Stimulated activated CD8-positive, alpha-beta memory T cell treated with anti-CD3 and anti-CD28 coated beads, Interleukin-4, amount 100 ng/mL, for 4 hours (primary cell): ENCODE measurements at places on chromosomes 4 and X.

GRCh38 chr4:101262683-101263082, 84.6 kb downstream of the PPP3CA start:
- DNase-seq, result no peak

DNA sequence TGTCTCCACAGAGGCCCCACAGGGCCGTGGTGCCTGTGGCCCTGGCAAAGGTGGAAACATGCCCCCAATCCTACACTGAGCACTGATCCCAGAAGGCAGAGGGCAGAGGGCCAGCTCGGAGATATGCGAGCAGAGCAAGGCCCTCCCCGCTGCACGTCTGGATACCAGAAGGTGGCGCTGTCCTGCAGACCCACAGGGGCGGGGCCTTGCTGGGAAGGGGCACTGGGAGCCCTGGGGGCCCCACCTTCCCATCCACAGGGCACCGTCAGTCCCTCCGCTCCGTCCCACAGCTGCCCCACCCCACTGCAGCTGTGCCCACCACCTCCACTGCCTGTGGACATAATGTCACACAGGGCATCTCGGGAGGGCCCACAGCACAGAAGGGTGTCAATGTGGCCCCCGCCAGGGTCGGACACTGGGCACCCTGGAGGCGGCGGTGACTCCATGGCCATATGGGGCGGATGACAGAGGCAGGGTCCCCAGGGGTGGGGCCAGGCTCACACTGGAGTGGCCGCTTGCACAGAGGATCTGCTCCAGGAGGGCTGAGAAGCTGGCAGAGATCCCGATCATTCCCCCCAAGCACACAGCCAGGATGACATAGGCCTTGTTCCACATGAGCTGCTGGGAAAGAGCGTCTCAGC, 4.8 kb downstream of the SLC49A3 start:
- DNase-seq, result no peak

- DNase-seq, result no peak
Observed at GRCh38 chr4:101155945-101156344, 191.4 kb downstream of the PPP3CA start.

DNA sequence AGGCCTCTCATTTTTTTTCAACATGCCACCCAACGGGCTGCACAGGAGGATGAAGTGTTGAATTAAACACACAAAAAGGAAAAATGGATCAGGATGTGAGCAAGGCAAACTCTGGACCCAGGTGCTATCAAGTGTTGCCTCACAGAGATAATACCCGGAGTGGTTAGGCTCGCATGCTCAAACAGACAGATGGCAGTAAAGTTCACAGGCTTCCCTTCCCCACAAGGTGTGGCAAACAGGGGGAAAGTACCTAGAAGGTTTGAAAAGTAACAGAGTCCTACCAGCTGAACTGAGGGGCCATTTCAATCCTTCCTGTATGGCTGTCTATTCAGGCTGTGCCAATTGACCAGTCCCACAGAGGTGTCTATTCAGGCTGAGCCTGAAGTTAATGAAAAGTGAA, 123.9 kb upstream of the GC start:
- DNase-seq, result no peak

DNA sequence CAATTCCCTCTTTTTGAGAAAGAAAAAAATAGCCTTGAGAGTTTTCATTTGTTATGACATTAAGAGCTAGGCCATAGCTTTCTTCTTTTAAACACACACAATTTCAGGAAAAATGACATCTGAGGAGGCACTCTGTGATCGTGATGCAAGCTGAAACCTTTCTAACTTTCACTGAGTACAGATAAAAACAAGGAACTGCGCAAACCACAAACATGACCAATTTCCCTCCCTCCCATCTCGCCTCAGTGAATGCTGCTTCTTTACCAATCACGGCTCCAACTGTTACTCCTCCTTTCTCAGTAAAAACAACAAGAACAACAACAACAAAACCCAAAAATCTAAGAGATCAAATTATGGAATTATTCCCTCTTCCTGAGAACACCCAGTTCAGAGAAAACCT, 626.8 kb downstream of the TLL1 start:
- no peak for DNase-seq

GRCh38 chr4:124828382-124828781, 115.8 kb upstream of the ANKRD50 start:
- DNase-seq, result no peak

DNA sequence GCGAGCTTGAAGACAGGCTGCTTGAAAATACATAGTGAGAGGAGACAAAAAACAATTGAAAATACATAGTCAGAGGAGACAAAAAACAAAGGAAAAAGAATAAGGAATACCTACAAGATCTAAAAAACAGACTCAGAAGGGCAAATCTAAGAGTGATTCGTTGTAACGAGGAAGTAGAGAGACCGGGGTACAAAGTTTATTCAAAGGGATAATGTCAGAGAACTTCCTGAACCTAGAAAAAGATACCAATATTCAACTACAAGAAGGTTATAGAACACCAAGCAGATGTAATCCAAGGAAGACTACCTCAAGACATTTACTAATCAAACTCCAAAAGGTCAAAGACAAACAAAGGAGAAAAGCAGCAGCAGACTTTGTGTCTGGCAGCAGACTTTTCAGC, 165.6 kb downstream of the NEK1 start:
- no peak for DNase-seq

- no peak for DNase-seq
Observed at GRCh38 chr4:140349816-140350215, 23.6 kb upstream of the SCOC start.

DNA sequence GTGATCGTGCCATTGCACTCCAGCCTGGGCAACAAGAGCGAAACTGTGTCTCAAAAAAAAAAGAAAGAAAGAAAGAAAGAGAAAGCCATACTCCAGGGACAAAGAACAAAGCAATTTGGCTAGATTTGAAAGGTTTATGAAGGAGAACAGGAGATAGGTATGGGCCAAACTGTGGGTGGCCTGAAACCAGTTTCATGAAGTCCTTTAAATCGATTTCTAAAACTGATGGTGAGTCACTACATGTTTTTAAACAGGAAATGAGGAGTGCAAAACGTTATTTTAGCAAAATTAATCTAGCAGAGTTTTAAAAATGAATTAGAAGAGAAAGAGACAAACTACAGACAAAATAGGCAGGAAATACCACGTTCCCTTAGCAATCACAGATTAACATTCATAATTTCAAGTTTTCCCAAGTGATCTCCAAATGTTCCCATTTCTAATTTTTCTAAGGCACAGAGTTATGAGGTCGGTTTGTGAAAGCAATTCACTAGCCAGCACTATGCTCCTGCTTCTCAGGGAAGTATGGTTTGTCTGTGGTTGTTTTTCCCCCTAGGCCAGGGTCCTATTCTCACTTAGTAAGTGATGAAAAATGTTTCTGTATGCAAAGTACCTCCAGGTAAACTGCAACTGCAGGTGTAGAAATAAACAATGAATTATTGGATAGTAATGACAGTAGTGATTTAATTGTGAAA, 190.6 kb downstream of the PPP3CA start:
- no peak for DNase-seq

DNA sequence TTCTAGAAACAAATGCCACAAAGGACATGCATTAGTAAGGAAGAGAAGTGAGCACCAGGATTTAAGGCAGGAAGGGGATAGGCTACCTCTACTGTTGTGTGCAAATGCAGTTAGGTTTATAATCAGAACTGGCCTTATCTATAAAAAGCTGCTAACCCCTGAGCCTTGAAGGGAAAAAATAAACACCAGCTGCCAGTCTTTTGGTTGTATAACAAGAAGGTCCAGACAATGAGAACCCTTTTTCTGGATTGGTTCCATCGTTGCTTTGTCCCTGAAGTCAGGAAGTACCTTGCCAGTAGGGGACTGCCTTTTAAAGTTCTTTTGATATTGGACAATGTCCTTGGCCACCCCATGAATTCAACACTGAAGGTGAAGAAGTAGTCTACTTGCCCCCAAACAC, 126.7 kb upstream of the OTUD4 start:
- no peak for DNase-seq

- no peak for DNase-seq
Observed at GRCh38 chr4:15182600-15183220, 180.4 kb downstream of the CPEB2 start.

- no peak for DNase-seq
Observed at GRCh38 chrX:118498755-118499154, 3.1 kb downstream of the DOCK11 start.

DNA sequence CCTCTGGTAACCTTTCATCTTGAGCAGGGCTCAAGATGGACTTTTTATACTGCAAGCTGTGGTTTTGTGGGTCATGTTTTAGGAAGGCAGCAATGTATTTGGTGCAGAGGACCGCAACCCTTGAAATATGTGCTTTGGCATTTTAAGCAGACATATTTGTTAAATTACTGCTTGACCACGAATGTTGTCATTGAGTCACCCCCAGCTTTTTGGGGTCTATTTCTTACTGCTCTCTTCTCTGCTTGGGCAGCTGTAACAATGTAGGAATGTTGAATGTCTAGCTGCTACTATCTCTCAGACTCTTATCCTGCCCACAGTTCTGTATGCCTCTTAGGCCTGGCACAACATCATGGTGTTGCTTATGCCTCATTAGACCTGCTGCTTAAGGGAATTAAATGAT, 6.0 kb downstream of the RBPJ start:
- no peak for DNase-seq

GRCh38 chr4:76498550-76498949, 63.5 kb downstream of the SHROOM3 start:
- no peak for DNase-seq

- DNase-seq, result no peak
Observed at GRCh38 chr4:118921786-118922185, 33.1 kb downstream of the SYNPO2 start.

- no peak for DNase-seq
Observed at GRCh38 chrX:49291615-49292337, 11.7 kb upstream of the GAGE10 start.

GRCh38 chrX:155745792-155746191, 133.0 kb upstream of the TMLHE start:
- DNase-seq, result no peak

GRCh38 chr4:77154065-77154464, 2.9 kb upstream of the CCNG2 start:
- no peak for DNase-seq

GRCh38 chrX:46793386-46794143, 34.6 kb upstream of the SLC9A7 start:
- no peak for DNase-seq

DNA sequence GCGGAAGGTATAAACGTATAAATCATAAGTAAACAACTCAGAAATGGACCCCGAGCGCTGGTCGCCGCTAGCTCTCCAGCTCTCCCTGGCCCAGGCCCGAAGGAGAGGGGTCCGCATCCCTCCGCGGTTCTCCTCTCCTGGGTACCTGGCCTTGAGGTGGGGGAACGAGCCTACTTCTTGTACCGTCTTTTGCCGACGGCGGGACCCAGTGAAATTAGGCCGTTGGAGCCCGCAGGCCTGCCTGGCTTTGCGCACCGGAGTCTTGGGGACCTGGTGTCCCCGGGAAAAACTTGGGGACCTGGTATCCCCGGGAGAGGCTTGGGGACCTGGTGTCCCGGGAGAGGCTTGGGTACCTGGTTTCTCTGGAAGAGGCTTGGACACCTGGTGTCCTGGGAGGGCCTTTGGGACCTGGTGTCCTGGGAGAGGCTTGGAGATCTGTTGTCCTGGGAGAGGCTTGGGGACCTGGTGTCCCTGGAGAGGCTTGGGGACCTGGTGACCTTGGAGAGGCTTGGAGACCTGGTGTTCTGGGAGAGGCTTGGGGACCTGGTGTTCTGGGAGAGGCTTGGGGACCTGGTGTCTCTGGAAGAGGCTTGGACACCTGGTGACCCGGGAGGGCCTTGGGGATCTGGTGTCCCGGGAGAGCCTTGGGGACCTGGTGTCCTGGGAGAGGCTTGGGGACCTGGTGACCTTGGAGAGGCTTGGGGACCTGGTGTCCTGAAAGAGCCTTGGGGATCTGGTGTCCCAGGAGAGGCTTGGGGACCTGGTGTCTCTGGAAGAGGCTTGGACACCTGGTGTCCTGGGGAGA, 12.0 kb downstream of the SHOX start:
- DNase-seq, result no peak

DNA sequence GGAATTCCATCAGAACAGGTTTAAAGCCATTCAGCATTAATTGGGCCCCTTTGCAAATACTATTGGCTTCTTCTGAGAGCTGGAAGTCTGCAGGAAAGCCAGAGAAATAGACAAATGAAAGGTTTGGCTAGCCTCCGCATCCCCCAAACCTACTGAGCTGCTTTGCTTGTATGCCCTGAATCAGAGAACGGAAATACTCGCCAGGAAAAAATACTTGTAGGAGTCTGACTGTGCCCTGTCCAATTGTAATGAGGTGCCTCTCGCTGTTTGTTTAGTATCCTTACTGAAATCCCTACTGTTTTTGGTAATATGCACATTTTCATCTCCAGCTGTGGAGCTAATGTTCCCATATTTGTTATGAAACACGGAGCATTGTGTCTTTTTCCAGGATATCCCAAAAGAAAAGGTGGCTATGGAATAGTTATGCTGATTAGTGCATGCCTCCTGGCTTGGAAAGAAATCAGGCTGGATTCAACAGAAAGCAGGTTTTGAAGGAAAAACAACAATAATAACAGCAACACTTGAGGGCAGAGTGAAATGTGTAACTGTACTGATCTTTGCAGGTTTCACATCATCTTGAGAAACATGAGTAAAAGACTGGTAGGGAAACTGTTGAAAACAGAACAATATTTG, 50.7 kb upstream of the NLGN4X start:
- no peak for DNase-seq

DNA sequence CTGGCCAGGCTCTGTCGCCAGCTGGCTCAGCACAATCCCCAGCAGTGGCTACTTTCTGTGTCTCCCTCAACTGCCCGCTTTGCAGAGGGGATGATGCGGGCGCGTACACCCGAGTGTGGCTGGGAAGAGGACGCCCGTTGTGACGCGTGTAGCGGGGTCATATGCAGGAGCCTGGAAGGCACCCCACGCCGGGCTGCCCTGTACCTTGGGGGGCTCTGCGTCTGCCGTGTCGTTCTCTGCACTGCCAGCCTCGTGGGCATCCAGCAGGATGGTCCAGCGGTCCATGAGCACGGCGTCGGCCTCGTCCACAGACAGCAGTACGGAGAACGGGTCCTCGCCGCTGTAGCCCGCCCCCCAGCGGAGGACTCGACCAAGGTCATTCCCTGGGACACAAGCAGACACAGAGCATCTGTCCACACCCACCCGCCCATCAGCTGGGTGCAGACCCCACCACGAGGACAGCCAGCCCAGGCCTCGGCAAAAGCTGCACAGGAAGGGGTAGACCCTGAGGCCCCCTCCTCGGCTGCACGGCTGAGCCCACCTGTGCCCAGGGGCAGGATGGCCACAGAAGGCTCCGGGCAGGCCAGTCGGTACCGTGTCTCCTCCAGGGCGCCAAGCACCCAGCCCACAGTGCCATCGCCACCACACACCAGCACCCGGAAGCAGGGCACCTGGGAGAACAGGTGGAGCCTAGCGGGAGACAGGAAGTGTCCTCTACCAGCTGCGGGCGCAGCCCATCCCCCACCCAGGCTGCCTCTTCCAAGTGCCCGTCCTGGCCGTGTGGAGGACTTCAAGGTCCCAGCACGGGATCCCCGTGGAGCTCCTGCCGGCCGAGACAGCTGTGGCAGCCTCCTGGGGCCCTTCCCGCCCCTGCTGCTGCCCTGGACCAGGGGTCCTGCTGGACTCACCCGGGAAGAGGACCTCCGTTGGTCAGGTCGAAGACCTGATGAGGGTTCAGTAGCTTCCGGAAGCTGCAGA, 10.8 kb downstream of the DGKQ start:
- DNase-seq, result no peak
